Activated CD4-positive, alpha-beta T cell treated with anti-CD3 and anti-CD28 coated beads for 36 hours (primary cell): ENCODE measurements at places on chromosomes 1 and 21.

- DNase-seq: no peak
Observed at GRCh38 chr1:65238010-65238409, 71.3 kb upstream of the DNAJC6 start.

GRCh38 chr21:20013851-20014250 is 984.4 kb upstream of the NCAM2 start:
- no peak for DNase-seq

DNA sequence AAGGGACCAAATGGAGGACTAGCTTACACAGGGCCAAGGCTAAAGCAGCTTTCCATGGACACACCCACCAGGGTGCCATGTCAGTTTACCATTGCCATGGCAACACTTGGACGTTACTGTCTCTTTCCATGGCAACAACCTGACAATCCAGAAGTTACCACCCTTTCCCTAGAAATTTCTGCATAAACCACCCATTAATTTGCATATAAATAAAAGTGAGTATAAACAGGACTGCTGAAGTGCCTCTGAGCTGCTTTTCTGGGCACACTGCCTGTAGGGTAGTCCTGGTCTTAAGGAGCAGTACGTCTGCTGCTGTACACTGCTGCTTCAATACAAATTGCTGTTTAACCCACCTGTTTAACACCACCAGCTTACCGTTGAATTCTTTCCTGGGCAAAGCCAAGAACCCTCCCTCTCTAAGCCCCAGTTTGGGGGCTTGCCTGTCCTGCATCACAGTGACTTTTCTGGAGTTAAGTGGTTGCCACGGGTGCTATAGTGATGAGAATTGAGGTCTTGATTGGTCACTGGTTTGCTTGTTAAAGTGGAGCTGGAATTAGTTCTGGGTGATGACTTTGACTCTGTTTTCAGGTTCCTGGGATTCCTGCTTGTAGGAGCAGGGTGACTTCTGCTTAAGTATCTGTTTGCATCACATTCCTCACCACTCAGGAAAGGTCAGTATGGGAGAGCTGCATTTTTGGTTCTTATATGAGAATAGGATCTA is 83.2 kb downstream of the CLDN17 start:
- DNase-seq: no peak

- DNase-seq: no peak
Observed at GRCh38 chr21:45364468-45365185, 40.3 kb upstream of the COL18A1 start.

DNA sequence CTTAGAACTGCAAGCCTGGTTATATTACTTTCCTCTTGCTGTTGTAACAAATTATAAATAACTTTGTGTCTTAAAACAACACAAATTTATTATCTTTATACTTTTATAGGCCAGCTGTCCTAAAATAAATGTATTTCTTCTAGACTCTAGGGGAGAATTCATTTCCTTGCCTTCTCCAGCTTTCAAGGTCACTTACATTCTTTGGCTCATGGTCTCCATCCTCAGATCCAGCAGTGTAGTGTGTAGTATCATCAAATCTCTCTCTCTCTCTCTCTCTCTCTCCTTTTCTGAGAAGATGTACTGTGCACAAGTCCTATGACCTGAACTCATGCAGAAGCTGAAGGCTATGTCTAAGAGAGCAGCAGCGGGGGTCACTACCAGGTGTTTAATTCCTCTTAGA is 1510.6 kb downstream of the MRPL39 start:
- DNase-seq: no peak

DNA sequence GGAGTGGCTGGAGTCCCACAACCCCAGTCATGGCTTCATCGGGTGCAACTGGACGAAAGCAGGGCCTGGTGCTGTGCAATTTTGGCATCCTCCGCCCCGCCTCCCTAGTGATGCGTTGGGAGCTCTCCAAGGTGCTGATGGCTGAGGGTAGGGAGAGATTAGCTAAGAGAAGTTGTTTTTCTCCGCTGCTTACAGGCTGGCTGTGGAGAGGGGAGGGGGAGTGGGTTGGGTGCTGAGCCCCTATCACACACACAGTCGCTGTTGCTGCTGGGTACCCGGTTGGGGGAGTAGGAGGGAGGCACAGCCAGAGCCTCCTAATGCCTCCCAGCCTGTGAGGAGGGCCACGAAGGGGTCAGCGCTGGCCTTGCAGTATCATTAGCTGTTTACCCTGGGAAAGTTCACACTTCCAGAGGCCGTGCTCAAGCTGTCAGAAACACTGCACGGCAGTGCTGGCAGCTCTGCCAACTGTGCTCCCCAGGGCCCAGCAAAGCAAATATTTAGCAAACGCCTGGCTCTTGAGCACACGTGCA is 110.0 kb downstream of the GRIK3 start:
- peak; percentile 73 for DNase-seq

DNA sequence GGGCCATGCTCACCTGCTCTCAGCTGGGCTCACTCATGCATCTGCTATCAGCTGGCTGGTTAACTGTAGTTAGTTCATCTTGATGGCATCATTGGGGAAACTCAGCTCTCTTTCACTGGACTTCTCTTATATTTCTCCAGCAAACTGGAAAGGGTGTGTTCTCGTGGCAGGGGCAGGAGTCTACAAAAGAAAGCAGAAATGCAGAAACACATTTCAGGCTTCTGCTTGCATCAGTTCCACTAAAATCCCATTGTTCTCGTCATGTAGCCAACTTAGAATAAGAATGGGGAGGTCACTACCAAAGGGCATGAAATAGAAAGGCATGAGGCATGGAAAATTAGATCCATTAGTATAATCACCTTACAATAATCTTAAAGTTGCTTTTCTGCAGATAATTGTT is 207.3 kb downstream of the NRIP1 start:
- no peak for DNase-seq

GRCh38 chr1:76018045-76018444 is 56.5 kb upstream of the ST6GALNAC3 start:
- DNase-seq: no peak

GRCh38 chr1:42657201-42657600 is 1.0 kb upstream of the PPIH start:
- no peak for DNase-seq

GRCh38 chr1:6450943-6451373 is 15.0 kb downstream of the TNFRSF25 start:
- no peak for DNase-seq

DNA sequence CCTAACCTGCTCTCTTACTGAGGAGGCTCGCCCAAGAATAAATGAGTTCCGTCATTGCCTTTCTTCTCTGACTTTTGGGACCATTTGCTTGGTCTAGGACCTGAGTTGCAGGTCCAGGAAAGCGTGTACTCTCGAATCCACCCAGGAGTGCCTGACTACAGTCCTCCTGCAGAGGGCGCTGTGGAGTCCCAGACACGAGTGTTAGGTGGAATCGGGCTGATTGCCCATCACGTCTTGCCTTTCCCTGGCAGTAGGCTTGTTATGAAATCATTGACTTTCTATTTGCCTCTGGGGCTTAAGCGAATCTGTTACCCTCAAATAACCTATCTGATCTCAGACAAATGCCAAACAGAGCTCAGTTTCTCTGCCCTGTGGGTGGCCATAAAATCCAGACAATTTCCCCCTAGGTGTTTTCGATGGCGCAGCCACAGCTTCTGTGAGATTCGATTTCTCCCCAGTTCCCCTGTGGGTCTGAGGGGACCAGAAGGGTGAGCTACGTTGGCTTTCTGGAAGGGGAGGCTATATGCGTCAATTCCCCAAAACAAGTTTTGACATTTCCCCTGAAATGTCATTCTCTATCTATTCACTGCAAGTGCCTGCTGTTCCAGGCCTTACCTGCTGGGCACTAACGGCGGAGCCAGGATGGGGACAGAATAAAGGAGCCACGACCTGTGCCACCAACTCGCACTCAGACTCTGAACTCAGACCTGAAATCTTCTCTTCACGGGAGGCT is at the start of gene IL20:
IL20 (plus strand) TSS at position 685 of the 733 bp plus-strand sequence. CDS start 230 bp downstream, outside the sequence.
- DNase-seq: peak; percentile 95

DNA sequence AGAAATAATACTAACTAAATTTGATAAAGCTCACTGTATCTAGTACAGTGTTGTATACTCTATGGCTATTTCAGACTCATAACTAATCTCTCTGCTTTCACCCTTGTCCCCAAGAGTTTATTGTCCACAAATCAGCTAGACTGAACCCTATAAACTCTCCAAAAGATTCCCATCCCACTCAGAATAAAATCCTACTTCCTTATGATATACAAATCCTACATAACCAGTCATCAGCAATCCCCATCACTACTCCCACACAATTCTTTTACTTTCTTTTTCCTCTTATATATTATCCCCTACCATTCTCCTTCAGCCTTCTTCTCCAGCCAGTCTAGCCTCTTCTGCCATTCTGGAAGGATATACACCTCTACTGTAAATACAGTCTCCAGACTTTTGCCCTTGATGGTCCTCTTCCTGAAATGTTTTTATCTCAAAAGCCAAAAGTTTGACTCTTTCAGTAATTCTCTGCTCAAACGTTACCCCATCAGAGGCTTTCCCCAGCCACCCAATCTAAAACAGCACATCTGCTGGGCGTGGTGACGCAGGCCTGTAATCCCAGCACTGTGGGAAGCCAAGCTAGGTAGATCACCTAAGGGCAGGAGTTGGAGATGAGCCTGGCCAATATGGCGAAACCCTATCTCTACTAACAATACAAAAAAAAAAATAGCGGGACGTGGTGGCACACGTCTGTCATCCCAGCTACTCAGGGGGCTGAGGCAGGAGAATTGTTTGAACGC is 41.6 kb downstream of the ABL2 start:
- DNase-seq: no peak

DNA sequence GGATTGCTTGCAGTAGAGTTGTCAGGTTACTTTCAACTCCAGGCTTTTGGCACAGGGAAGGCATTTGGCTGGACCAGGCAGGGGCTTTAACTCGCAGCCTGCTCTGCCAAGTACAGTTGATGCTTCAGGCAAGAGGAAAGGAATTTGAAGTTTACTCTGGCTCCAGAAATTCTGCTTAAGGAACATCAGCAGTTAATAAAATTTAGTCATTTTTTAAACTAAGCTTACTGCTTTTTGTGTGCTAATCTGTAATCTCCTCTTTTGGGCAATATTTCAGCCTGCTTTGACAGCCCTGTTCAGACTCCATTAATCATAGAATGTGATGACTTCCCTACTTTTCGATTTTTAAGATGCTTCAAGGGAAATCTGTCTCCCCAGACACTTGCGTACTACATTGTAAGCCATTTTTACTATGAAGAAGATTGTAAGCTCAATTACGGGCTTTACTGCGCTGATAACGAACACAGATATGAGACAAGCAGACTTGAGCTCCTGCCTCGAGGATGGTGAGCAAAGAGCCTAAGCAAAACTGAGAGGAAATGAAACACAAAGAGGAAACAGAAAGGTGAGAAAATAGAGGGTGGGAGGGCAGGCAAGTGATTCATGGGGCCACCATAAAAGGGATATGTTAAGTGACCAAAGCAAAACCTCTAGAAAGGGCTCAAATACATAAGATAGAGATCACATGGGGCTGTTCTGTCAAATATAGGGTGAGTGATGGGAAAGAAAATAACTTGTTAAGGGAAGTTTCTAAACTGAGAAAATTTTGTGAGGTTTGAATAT is 76.6 kb upstream of the VAV3 start:
- peak; percentile 22 for DNase-seq
